Coronary artery (tissue), 2 donors: ENCODE measurements at places on chromosomes 12 and 14.

GRCh38 chr12:116306506-116306905 lies 29.0 kb upstream of the MED13L start:
- no peak for DNase-seq

- no peak for DNase-seq
Measured at GRCh38 chr12:24049101-24049500, 99.6 kb upstream of the SOX5 start.

DNA sequence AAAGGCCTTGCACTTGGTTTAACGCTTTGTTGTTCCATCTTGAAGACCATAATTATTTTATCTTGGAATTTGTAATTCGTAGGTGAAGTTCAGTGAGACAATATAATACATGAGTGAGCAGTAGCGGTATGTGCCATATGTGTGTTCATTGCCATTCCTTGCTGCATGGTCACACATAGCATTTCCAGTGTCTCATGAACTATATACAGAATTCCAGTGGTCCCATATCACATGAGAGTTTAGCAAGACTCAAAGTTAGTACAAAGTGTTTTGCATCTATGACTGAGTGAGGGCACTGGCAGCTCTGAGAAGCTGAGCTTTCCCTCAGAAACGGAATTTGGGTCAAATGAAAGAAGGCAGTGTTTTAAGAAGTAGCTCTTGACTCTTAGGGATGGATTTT lies 359.8 kb downstream of the FOXG1 start:
- DNase-seq, result no peak

GRCh38 chr12:6825398-6826124 lies 2.6 kb upstream of the P3H3 start:
- DNase-seq, result peak; percentile 87

DNA sequence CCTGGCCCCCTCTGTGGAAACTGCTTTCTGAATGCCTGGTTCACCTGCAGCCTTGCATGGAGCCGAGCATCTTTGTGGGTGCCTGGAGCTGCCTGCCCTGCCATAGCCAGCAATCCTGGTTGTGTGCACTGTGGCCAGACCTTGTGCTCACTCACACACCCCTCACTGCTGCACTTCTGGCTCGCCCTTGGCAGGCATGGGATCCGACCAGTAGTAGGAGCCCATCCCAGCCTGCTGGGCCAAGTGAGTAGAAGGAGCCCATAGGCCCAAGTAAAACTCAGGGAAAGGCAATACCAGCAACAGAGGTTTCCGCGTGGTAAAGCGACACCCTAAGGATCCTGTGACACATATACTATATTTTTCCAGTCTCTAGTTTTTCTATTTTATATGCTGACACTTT lies 270.0 kb upstream of the NAV3 start:
- no peak for DNase-seq

- peak; percentile 81 for DNase-seq
Measured at GRCh38 chr12:26198742-26199141, 3.4 kb downstream of the SSPN start.

GRCh38 chr12:49552425-49552824 lies 13.6 kb downstream of the KCNH3 start:
- no peak for DNase-seq
